ENCODE measurements at places on chromosomes 7 and 10.

DNA sequence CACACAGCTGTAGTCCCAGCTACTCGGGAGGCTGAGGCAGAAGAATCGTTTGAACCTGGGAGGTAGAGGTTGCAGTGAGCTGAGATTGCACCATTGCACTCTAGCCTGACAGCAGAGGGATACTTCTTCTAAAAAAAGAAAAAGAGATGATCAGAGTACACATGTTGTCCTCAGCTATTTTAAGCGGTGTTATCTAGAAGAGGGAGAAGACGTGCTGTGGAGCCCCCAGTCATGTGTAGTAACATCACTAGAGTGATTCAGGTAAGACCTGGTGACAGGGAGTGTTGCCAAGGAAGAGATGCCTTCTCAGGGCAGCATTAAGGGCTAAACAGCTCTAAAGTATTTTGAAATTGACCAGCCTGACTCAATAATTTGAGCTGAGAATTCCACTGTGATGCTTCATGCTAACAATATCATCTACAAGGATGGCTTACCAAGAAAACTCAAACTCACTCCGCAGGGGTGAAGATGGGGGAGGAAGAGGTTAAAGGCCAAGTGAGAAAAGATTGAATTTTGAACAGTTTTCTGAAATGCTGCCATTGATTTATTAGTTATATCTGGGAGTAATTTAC is 97.4 kb downstream of the KLF6 start:
- DNase-seq = no peak

- DNase-seq = no peak
Observed at GRCh38 chr7:503575-504111, 16.0 kb downstream of the PDGFA start.

- DNase-seq = no peak
Observed at GRCh38 chr10:96681524-96681923, 38.8 kb downstream of the PIK3AP1 start.

DNA sequence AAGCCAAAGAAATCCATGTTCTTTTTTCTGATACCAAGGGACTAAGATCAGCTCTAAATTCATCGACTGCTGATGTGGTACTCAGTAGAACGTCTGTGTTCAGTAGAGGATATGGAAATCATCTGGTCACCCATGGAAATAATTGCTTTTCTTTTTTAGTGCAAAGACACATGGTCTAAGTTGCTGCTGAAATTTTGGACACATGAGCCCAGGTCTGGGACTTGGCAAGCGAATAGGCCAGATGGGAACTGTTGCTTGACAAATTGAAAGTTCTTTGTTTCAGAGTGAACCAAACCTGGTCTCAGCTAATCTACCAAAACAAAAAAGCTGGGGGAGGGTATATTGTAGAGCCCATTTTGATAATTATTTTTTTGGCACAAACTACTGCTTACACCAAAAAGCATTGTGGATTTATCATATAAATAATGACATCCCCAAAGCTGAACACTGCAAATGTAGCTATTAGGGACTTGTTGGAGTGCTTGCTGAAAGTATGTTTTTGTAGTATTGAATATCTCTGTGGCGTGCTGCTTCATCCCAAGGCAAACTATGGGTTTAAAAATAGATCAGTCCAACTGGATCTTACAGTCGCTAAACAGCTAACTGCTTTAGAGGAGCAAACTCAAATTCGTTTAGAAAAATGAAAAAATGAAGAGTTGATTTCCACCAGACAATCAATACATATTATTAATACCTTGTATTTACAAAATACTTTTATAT is 144.7 kb downstream of the TRIL start:
- DNase-seq = no peak

DNA sequence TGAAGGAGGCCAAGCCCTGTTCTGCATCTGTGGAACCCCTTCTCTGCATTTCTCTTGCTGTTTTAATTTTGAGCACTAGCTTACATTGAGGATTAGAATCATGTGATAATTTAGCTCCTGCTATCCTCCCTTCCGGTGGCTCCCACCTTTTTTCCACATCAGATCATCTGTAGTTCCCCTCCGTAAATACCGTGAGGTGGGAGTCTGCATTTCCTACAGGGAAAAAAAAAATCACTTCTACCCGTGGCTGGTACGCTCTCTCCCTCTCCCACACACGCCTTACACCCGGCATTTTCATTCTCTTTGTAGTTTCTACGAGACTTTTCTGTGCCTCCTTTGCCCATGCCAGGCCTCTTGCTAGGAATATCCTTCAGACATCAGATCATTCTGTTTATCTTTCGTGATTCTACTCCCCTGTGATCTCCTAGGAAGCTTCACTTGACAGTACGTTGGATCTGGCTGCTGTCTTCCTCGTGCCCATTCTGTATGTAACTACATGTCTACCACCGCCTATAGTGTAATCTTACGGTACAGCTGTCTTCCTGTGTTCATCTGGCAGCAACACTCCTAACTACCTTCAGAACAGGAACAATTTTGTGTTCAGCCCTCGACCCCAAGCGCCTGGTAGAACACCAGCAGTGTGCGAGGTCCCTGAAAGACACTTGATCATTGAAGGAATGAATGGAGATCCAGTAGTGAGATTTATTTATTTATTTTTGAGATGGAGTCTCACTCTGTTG is 41.7 kb upstream of the OCM start:
- DNase-seq = no peak

DNA sequence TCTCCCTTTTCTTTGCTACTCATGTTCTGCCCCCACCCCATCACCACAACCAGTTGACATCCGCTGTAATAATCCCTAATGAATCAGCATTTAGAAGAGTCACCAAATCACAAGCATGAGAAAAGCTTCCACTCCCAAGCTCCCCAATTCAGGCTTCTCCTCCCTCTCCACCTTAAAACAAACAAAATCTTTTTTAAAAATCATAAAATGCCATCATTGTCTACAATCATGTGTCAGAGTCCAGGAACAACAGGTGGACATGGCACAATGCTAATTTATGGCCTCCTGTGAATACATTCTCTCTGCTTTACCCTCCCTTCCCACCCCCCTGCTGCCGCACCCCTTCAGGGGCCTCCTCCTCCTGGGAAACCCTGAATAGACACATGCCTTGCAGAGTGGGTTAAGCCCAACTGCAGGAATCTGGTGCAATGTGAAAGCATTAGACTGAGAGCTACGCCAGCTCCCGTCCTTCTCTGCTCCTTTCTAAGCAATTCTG is 3.7 kb downstream of the LRRC4 start:
- DNase-seq = no peak

GRCh38 chr10:71864911-71865361 is 13.9 kb upstream of the PSAP start:
- no peak for DNase-seq

- DNase-seq = no peak
Observed at GRCh38 chr7:24038993-24039392, 245.0 kb upstream of the NPY start.

GRCh38 chr10:87842776-87843497 is 20.4 kb downstream of the KLLN start:
- DNase-seq = no peak

GRCh38 chr10:128221807-128222206 is 95.6 kb upstream of the MKI67 start:
- no peak for DNase-seq

DNA sequence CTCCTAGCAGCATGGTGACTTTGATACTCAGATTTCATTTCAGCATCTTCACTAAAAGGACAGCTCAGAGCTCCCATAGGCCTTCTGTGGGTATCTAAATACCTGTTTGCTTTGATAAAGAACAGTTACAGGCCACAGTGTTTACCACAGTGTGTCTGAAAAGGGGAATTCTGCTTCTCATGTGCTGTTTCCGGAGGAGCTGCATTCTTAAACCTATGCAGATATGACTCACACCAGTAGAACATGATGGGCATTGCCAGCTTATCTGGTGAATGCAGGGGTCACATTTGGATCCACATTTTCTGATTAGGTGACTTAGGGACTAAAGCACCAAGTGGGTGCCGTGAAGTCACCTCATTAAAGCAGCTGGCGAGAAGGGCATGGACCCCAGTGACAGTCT is 52.6 kb downstream of the TRRAP start:
- DNase-seq = no peak

DNA sequence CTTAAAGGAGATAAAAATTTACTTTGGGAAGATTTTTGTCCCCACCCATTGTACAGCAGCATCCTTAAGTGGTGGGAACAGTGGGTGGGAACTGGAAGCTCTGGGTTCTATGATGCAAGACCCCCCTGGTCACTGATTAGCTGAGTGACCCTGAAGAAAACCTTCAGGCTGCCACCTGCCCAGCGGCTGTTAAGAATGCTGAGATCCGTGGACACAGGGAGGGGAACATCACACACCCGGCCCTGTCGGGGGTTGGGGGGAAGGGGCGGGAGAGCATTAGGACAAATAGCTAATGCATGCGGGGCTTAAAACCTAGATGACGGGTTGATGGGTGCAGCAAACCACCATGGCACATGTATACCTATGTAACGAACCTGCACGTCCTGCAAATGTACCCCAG is 14.5 kb downstream of the CARD11 start:
- no peak for DNase-seq

GRCh38 chr7:41999736-42000283 is 237.2 kb downstream of the GLI3 start:
- no peak for DNase-seq

DNA sequence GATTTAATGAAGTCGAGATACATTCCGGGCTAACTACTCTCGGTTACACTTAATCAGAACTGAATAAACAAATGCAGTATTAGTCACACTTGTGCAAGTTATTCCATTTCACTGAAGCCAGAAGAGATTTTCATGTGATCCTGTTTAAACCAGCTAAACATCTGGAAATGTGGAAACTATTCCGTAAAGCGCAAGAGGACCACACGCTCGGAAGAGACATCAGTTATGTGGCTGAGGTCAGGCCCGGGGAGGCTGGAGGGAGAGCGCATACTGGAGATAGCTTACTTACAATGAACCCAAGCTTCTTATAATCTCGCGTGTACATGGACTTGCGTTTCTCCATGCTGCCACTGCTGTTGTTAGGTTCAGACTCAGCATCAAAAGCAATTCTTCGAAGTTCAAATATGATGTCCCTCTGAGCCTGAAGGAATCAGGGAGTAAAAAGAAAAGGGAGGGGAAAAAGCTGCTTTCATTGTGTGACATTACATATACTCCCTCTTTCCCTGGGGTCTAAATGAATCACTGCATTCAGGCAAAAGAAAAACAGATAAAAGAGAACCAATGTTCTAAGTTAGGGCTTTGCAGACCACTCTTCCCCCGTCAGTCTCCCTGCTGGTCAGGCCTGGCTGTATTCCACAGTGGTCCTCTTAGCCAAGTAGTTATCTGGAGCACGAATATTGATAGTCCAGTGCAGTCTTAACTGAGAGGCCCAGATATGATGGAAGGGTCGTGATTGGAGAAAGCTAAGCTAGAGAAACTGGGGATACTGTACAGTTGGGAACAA is 237.4 kb downstream of the ELMO1 start:
- no peak for DNase-seq

GRCh38 chr10:112614586-112614985 is 167.6 kb downstream of the VTI1A start:
- DNase-seq = no peak

GRCh38 chr10:73159038-73159648 is 8.7 kb downstream of the ECD start:
- peak; percentile 28 for DNase-seq

DNA sequence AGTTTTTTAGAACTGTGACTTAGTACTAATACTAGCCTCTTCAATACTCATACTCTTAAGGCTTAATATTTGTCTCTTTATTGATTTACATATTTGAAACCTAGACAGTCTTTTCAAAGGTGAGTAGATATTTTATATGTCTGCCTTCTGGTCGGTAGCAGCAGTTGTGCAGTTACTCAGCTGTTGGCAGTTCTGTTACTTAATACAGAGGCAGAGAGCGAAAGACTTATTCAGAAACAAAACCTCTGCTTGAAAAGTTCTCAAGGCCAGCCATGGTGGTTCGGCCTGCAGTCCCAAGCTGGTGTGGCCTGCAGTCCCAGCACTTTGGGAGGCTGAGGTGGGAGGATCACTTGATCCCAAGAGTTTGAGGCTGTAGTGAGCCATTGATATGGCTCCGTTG is 84.2 kb downstream of the AUTS2 start:
- no peak for DNase-seq

DNA sequence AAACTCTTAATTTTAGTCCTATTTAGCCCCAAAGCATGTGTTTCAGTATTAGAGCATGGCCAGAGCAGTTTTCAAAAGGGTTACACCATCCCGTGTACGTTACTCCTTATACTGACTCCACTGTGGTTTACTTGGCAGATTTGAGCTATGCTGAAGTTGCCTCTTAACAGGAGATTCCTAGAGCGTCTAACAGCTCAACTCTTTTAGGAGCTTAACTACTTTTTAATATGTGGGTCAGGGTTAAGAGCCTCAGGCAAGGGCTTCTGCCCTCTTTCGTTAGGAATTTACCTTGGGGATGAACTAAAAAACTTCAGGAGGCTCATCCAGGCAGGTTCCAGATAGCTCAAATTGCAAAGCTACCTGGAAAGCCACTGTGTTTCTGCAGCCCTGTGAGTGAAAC is 674.8 kb upstream of the C7orf33 start:
- DNase-seq = no peak

- DNase-seq = no peak
Observed at GRCh38 chr10:89404104-89405047, 10.0 kb upstream of the IFIT5 start.

- no peak for DNase-seq
Observed at GRCh38 chr7:5553298-5553877, 129.8 kb upstream of the TNRC18 start.

- DNase-seq = no peak
Observed at GRCh38 chr10:12308736-12309375, 40.5 kb upstream of the CAMK1D start.

GRCh38 chr7:35548291-35548690 is 146.6 kb downstream of the HERPUD2 start:
- no peak for DNase-seq

DNA sequence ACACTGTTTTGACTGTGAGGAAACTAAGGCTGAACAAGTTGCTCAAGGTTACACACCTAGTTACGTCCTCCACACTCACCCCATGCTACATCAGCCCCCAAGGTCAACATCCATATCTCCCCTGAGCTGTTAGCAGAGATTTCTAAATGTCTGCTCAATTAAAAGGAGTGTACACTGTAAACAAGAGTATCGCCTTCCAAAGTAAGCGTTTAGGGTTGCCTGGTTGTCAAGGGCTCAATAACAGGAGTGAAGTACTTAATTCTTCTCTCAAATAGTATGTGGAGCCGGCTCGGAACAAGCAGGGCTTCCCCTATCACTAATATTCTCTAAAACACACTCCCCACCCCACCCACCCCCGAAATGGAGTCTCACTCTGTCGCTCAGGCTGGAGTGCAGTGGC is 412.8 kb upstream of the GALNT17 start:
- no peak for DNase-seq

DNA sequence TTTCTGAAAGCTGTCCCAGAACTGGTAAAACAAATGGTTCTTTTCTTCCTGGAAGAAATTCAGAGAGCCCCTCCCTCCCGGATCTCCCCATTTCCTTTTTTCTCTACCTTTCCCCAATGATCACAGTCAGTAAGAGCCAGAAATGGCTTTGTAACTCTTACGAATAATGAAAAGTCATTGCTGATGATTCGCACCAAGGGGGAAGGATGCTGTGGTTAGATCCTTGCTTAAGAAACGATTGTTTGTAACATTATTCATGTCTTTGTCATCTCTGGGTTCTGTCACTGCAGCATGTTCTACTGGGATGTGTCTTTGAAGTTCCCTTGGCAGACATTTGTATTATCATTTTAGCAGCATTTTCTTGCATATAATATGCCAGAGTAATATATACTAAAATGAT is 138.9 kb downstream of the CACNB2 start:
- no peak for DNase-seq

- no peak for DNase-seq
Observed at GRCh38 chr7:129146237-129146979, 1.9 kb downstream of the TSPAN33 start.

GRCh38 chr7:156783864-156784263 is 109.1 kb downstream of the LMBR1 start:
- no peak for DNase-seq

- DNase-seq = no peak
Observed at GRCh38 chr7:8232999-8233847, 28.7 kb downstream of the ICA1 start.

Measured in activated CD4-positive, alpha-beta T cell treated with anti-CD3 and anti-CD28 coated beads, Interleukin-2, amount 50 U/mL, for 24 hours (primary cell).